ENCODE measurements at places on chromosomes 3 and 15. TPM values are rescaled to one million over a fixed set of nuclear protein-coding genes. Genes with fewer than 3 reads are reported as not detected.

Gene FGF12
- 0.18 TPM for polyA plus RNA-seq

DNA sequence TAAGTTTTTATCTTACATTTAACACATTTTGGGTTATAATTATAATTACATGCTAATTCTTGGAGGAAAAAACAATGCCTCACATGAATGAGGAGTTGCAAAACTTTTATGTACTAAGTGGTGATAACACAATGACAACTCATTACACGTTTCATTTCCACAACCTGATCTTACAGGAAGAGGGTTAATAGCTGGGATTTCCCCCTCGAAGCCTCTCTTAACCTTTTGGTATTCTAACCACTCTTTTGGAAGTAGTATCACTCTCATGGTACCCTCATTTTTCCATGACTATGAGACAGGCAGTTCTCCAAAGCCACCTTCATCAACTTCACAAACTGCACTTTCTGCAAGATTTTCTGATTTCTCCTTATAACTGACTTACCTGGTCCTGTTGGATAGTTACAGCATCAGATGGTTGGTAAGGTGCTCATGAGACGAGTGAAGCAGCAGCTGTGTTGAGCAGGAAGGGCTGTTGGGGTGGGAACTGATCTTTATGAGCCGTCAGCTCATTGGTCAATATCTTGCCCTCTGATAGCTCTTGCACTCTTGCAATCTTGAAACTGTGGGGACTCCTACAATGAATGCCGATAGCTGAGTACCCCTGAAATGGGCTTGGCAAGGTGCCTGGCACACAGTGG, 41.6 kb downstream of the ACAN start:
- H3K27me3 ChIP-seq: no peaks in the 10 kb centered on the region
- no peak for DNase-seq
- no peak overlapping the region for H3K27ac ChIP-seq
- H3K36me3 ChIP-seq: no peaks in the 10 kb centered on the region

DNA sequence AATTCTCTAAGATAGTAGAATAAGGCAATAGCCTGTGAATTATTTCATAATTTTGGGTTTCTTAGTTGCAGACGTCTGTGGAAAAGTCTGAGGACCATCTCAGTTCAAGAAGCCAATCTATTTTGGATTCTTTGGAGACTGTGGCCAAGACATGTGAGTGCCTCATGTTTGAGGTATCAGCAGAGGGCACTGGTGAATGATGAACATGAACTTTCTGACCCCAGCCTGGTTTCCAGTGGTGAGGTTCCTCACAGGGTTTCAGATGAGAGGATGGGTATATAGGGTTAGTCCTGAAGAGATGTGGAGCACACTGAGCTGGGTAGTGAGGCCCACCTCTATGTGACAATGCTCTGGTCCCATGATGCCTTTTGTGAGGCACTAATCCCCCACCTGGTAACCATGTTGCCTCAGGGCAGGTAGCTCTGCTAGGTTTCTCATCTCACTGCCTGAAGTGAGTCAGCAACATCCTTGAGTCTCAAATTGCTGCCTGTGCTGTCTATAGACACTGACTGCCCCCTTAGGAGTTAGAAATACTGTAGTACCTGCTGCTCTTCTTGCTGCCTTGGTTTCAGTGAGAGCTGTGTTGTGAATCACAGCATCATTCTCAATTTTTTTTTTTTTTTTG, 32.3 kb downstream of the C3orf62 start:
- H3K4me1 ChIP-seq: no peaks in the 10 kb centered on the region
- no peaks in the 10 kb centered on the region for H3K27me3 ChIP-seq
- no peaks in the 10 kb centered on the region for H3K36me3 ChIP-seq
- H3K4me3 ChIP-seq: no peak overlapping the region

GRCh38 chr15:85607141-85607806, 187.5 kb downstream of the KLHL25 start:
- no peaks in the 10 kb centered on the region for H3K27me3 ChIP-seq
- peaks cover 9% of the 10 kb centered on the region for H3K36me3 ChIP-seq
- peak overlapping the region; percentile 93 for H3K27ac ChIP-seq

DNA sequence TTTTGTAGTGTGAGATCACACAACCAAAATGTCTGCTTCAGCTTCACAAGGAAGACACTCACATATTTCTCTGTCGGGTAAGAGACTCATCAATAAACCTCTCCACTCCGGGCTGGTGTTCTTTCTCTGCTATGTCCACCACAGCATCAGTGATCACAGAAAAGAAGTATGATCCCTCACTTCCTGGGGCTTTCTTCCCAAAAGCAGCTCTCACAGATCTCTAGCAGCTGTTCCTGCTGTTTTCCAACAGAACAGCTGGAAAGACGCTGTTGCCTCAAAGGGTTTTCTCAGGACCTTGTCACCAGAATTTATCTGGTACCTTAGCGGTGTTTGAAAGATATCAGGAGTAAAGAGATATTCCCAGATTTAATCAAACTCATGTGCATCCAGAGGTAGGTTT, 46.4 kb downstream of the GATM start:
- no peak overlapping the region for H3K4me3 ChIP-seq
- H3K4me1 ChIP-seq: peaks cover 3% of the 10 kb centered on the region
- H3K36me3 ChIP-seq: no peaks in the 10 kb centered on the region
- no peak overlapping the region for H3K27ac ChIP-seq

DNA sequence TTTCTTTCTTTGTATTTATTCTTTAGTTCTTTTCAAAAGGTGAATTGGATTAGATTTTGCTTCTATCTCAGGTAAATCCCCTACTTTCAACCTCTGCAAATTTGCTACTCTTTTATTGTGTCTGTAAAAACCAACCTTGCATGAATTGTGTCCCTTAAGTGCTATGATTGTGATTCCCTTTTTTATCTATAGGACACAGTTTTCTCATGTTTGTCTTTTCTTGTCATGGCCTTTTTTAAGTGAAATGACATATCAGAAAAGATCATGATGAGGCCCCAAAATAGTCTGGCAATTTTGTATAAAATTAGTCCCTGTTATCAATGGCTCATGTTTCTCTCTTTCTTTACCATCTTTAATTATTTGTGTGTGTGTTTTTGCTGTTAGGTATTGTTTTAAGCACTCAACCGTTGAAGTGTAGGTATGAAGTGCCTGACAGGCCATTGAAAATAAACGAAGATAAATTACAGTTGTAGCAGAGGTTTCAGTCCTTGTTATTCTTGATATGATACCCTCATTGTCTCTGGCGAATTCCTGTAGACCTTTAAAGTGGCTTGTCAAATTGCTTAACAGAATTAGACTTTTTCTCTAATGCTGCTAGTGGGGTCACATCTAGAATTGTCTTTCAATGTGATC, 184.3 kb downstream of the UBE2E2 start:
- no peaks in the 10 kb centered on the region for H3K4me1 ChIP-seq
- no peak for DNase-seq
- H3K36me3 ChIP-seq: no peaks in the 10 kb centered on the region
- no peaks in the 10 kb centered on the region for H3K27me3 ChIP-seq
- H3K4me3 ChIP-seq: no peak overlapping the region

- H3K27me3 ChIP-seq: no peaks in the 10 kb centered on the region
- H3K36me3 ChIP-seq: no peaks in the 10 kb centered on the region
- no peak overlapping the region for H3K27ac ChIP-seq
- H3K4me3 ChIP-seq: no peak overlapping the region
These were observed 662.3 kb downstream of the NR2F2 start for GRCh38 chr15:96992817-96993216.

DNA sequence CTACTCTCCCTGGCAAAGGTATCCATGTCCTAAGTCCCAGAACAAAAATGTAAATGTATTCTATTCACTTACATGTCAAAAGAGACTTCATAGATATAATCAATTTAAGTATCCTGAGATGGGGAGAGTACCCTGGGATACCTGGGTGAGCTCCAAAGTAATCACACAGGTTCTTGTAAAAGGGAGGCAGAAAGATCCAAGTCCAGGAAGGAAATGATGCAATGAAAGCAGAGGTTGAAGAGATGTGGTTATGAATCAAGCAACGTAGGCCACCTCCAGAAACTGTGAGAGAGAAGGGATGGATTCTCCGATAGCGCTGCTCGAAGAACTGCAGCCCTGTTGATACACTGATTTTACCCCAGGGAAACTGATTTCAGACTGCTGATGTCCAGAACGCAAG, 93.9 kb upstream of the VGLL3 start:
- no peak overlapping the region for H3K27ac ChIP-seq
- no peaks in the 10 kb centered on the region for H3K27me3 ChIP-seq
- no peak overlapping the region for H3K4me3 ChIP-seq

Gene FOXP1
- polyA plus RNA-seq: 8.8 TPM

Gene A4GNT
- not detected for polyA plus RNA-seq

DNA sequence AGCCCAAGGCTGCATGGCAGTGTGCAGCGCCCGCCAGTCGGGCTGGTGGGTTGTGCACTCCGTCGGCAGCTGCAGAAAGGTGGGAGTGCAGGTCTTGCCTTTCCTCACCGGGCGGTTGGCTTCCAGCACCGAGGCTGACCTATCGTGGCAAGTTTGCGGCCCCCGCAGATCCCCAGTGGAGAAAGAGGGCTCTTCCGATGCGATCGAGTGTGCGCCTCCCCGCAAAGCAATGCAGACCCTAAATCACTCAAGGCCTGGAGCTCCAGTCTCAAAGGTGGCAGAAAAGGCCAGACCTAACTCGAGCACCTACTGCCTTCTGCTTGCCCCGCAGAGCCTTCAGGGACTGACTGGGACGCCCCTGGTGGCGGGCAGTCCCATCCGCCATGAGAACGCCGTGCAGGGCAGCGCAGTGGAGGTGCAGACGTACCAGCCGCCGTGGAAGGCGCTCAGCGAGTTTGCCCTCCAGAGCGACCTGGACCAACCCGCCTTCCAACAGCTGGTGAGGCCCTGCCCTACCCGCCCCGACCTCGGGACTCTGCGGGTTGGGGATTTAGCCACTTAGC, 4.3 kb downstream of the ISL2 start:
- no peaks in the 10 kb centered on the region for H3K36me3 ChIP-seq
- no peak overlapping the region for H3K4me3 ChIP-seq
- DNase-seq: no peak
- no peak overlapping the region for H3K27ac ChIP-seq

DNA sequence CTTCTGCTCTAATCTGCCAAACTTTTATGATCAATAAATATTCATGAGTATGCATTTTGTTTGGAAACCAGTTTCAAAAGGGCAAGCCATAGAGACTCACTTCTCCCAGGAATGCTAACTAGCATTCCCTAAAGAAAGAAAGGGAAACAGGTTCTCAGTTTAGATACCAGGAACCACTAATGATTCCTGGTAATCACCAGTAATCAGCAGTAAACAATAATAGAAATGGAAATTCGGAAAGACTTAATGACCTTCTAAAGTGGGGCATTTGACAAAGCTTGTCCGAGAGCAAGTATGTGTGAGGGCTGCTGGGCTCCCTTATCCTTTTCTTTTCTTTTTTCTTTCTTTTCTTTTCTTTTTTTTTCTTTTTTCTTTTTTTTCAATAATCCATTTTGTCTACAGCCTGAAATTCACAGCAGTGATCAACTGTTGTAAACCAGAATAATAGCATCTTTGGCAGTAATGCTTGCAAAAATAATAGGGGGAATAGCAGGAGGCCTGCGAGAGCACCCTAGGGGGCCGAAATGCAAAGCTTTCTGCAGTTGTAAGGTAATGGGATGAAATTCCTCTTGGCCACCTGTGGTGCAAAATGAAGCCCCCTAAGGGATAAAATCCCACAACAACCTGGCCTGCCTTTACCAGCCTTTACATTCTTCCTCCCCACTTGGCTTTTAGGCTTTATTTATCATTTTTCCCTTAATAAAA, 253.2 kb downstream of the ZPLD1 start:
- H3K27ac ChIP-seq: no peak overlapping the region
- no peaks in the 10 kb centered on the region for H3K27me3 ChIP-seq
- H3K4me3 ChIP-seq: no peak overlapping the region

Gene CMTM6
- polyA plus RNA-seq: 29.8 TPM

DNA sequence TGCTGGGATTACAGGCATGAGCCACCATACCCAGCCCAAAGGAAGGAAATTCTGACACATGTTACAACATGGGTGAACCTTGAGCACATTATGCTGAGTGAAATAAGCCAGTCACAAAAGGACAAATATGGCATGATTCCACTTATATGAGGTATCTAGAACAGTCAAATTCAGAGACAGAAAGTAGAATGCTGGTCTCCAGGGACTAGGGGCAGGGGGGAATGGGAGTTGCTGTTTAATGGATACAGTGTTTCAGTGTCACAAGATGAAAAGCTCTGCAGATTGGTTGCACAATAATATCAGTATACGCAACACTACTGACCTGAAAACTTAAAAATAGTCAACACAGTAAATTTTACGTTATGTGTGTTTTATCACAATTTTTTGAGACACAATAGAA, 4.1 kb downstream of the SPATA12 start:
- DNase-seq: no peak
- H3K4me1 ChIP-seq: peaks cover 5% of the 10 kb centered on the region
- H3K4me3 ChIP-seq: no peak overlapping the region
- no peaks in the 10 kb centered on the region for H3K36me3 ChIP-seq

Data from SK-N-SH (cell line).